Glutamatergic neuron (in vitro differentiated cells): ENCODE measurements at places on chromosomes 1 and 21.

DNA sequence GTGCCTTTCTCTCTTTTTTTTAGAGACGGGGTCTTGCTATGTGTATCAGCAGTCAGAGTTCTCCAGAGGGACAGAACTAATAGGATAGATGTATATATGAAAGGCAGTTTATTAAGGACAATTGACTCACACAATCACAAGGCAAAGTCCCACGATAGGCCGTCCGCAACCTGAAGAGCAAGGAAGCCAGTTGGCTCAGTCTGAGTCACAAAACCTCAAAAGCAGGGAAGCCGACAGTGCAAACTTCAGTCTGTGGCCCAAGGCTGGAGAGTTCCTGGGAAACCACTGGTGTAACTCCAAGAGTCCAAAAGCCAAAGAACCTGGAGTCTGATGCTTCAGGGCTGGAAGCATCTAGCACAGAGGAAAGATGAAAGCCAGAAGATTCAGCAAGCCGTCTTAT is 16.3 kb upstream of the H3-3A start:
- no peaks in the 10 kb centered on the region for H3K4me1 ChIP-seq
- no peak for DNase-seq
- H3K36me3 ChIP-seq = no peaks in the 10 kb centered on the region
- no peak overlapping the region for H3K27ac ChIP-seq

GRCh38 chr1:152148051-152148450 is 11.0 kb downstream of the RPTN start:
- H3K27ac ChIP-seq = no peak overlapping the region
- H3K4me3 ChIP-seq = no peak overlapping the region
- no peaks in the 10 kb centered on the region for H3K4me1 ChIP-seq

- peaks cover 1% of the 10 kb centered on the region for H3K27me3 ChIP-seq
- DNase-seq = no peak
- H3K36me3 ChIP-seq = peaks cover 15% of the 10 kb centered on the region
- H3K27ac ChIP-seq = no peak overlapping the region
- no peak overlapping the region for H3K4me3 ChIP-seq
- no peaks in the 10 kb centered on the region for H3K4me1 ChIP-seq
Observed at GRCh38 chr1:111184663-111185062, 15.8 kb downstream of the DENND2D start.

DNA sequence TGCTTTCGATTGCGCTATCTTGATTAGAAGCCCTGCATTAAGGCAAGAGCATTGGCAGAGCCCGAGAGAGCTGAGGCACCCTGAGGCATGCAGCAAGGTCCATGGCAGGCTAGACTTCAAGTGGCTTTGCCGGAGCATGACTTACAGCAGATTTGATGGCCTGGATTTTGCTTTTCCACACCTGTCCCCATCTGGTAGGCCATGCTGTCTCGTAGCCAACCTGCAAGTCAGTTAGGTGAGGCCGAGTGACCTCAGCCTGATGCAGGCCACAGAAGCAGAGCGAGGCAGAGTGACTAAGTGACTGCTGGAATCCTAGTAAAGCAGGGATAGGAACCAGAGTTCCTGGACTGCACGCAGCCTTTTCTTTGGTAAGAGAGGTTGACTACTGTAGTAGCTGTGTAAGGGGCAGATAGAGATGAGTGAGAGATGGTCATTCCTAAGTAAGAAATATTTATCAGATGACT is 148.9 kb downstream of the PBX1 start:
- peaks cover 54% of the 10 kb centered on the region for H3K4me1 ChIP-seq
- no peak for DNase-seq
- peak overlapping the region; percentile 53 for H3K27ac ChIP-seq
- H3K4me3 ChIP-seq = no peak overlapping the region
- H3K36me3 ChIP-seq = no peaks in the 10 kb centered on the region

DNA sequence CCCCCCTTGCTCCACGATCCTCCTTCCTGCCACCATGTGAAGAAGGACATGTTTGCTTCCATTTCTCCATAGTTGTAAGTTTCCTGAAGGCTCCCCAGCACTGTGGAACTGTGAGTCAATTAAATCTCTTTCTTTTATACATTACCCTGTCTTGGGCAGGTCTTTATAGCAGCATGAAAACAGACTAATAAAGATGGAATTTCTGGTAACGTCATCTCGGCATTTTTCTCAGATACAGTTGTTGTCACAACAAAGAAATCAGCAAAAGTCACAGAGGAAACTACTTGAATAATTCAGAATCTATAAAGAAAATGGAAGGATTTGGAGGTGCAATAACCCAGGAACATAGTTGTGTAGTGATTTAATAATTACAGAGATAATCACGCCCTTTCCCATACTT is 4.4 kb downstream of the APCS start:
- no peaks in the 10 kb centered on the region for H3K27me3 ChIP-seq
- no peaks in the 10 kb centered on the region for H3K36me3 ChIP-seq
- H3K4me1 ChIP-seq = peaks cover 6% of the 10 kb centered on the region
- H3K4me3 ChIP-seq = no peak overlapping the region

- peaks cover 12% of the 10 kb centered on the region for H3K36me3 ChIP-seq
- no peak for DNase-seq
- H3K27ac ChIP-seq = no peak overlapping the region
- no peak overlapping the region for H3K4me3 ChIP-seq
Observed at GRCh38 chr1:24795236-24795635, 50.0 kb downstream of the CLIC4 start.

- no peak for DNase-seq
- no peaks in the 10 kb centered on the region for H3K36me3 ChIP-seq
- H3K27ac ChIP-seq = no peak overlapping the region
- H3K4me3 ChIP-seq = no peak overlapping the region
- H3K4me1 ChIP-seq = peaks cover 7% of the 10 kb centered on the region
Observed at GRCh38 chr1:216937491-216937890, 214.3 kb upstream of the ESRRG start.

- H3K4me1 ChIP-seq = no peaks in the 10 kb centered on the region
- no peaks in the 10 kb centered on the region for H3K36me3 ChIP-seq
- no peak for DNase-seq
- no peak overlapping the region for H3K4me3 ChIP-seq
- H3K27me3 ChIP-seq = no peaks in the 10 kb centered on the region
- no peak overlapping the region for H3K27ac ChIP-seq
Observed at GRCh38 chr1:215375381-215375780, 191.7 kb upstream of the KCTD3 start.

- peak overlapping the region; percentile 74 for H3K27ac ChIP-seq
- DNase-seq = peak; percentile 68
- no peaks in the 10 kb centered on the region for H3K36me3 ChIP-seq
- peak overlapping the region; percentile 3 for H3K4me3 ChIP-seq
- H3K27me3 ChIP-seq = peaks cover 9% of the 10 kb centered on the region
Observed at GRCh38 chr1:53526451-53527101, 67.4 kb downstream of the DMRTB1 start.

GRCh38 chr21:36265431-36265830 is 54.6 kb upstream of the MORC3 start:
- DNase-seq = no peak
- H3K27ac ChIP-seq = no peak overlapping the region
- no peaks in the 10 kb centered on the region for H3K4me1 ChIP-seq
- no peaks in the 10 kb centered on the region for H3K27me3 ChIP-seq

DNA sequence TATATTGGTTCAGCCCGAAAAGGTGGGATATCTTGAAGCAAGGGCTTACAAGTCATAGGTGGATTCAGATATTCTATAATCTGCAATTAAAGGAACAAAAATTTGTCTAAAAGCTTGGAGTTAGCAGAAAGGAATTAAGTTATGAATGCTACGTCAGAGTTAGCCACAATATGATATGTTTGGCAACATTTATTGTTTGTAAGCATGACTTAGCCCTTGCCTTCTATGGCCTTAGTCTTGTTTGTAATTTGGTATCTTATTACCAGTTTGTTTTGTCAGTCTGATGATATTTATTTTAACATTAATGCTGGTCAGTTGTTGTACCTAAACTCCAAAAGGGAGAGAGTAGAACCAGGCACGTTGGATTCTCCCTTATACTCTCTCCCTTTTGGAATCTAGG is 43.1 kb upstream of the SUCO start:
- H3K36me3 ChIP-seq = no peaks in the 10 kb centered on the region
- H3K4me3 ChIP-seq = no peak overlapping the region
- H3K4me1 ChIP-seq = no peaks in the 10 kb centered on the region
- no peak overlapping the region for H3K27ac ChIP-seq
- DNase-seq = no peak
- peaks cover 2% of the 10 kb centered on the region for H3K27me3 ChIP-seq

- no peak overlapping the region for H3K27ac ChIP-seq
- H3K36me3 ChIP-seq = peaks cover 5% of the 10 kb centered on the region
- no peak overlapping the region for H3K4me3 ChIP-seq
- H3K4me1 ChIP-seq = peaks cover 5% of the 10 kb centered on the region
Observed at GRCh38 chr1:227607336-227607898, 44.1 kb downstream of the ZNF678 start.

DNA sequence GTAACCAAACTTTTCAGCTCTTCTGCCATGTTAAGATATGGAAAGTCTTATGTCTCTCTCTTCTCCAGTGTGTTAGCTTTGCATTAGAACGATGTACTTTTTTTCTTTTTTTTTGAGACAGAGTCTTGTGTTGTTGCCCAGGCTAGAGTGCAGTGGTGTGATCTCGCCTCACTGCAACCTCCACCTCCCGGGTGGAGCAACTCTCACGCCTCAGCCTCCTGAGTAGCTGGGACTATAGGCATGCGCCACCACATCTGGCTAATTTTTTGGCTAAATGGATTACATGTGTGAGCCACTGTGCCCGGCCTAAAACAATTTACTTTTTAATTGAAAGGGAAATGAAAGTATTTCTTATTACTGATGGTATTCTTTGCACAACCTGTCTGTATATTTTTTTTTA is 35.8 kb downstream of the SPEN start:
- H3K4me1 ChIP-seq = peaks cover 12% of the 10 kb centered on the region
- H3K27ac ChIP-seq = no peak overlapping the region
- no peak overlapping the region for H3K4me3 ChIP-seq
- no peaks in the 10 kb centered on the region for H3K36me3 ChIP-seq
- no peak for DNase-seq
